ENCODE measurements at places on chromosomes 2 and 18. TPM values are rescaled to one million over a fixed set of nuclear protein-coding genes. Genes with fewer than 3 reads are reported as not detected.

DNA sequence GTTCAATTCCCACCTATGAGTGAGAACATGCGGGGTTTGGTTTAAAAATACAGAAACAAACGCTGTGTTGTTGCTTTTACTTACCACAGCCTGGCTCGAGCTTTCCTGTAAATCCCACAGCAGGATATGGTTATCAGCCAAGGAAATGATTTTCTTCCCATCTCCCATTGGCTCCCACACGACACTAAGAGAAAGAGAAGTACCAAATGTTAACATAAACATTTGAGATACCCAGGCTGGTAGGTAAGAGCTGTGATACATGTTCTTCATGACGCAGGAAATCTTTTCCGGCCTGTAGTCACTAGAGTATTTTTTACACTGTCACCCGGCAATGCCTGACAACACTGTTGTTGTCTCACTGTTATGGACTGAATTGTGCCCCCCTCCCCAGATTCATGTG, 163.6 kb downstream of the EIPR1 start:
- peaks cover 8% of the 10 kb centered on the region for H3K36me3 ChIP-seq
- no peaks in the 10 kb centered on the region for H3K27me3 ChIP-seq

GRCh38 chr2:101782427-101782792, 84.9 kb downstream of the MAP4K4 start:
- H3K4me3 ChIP-seq = no peak overlapping the region
- no peak for DNase-seq
- no peaks in the 10 kb centered on the region for H3K27me3 ChIP-seq

SPATA3 gene
- total RNA-seq = not detected

AMER3 gene
- not detected for total RNA-seq

DNA sequence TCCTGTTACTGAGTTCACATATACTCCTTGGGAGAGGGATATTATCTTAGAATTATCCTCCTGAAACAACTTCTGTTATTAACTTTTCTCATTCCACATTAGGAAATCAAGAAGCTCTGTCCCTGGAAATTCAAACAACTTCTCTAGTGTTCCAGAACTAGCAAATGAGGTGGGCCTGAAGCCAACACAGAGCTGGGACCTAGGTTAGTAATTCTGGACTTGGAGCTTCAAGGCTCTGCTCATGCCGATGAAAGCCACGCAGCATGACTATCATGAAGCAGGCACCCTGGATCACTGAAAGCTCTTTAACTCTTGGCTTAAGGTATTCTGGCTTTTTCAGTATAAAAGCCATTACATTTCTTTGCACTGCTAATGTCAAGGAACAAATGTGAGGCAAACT, 242.7 kb downstream of the TGIF1 start:
- H3K27me3 ChIP-seq = peaks cover 6% of the 10 kb centered on the region
- DNase-seq = no peak
- no peak overlapping the region for H3K27ac ChIP-seq
- H3K4me1 ChIP-seq = no peaks in the 10 kb centered on the region
- H3K4me3 ChIP-seq = no peak overlapping the region

DNA sequence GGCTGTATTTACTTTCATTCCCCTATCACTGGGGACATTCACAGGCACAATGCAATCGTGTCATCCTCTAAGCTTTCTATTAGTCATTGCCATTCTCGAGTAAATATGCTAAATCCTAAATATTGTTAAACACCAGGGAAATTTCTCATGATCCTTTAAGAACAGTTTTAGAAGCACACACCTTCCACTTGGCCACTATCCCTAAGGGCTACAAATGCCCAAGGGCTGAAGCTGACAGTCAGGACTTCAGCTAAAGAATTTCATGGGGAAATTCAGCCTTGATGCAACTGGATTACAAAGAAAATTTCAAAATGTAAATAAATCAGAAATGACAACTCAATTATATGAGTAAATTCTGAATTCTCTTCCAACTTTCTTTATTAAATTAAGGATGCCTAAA, 163.1 kb upstream of the PID1 start:
- no peak for DNase-seq
- H3K27ac ChIP-seq = no peak overlapping the region
- no peaks in the 10 kb centered on the region for H3K4me1 ChIP-seq

KIAA2012 gene
- not detected for total RNA-seq

GRCh38 chr2:204583773-204584172, 38.5 kb downstream of the PARD3B start:
- H3K36me3 ChIP-seq = no peaks in the 10 kb centered on the region
- no peak for DNase-seq
- H3K4me3 ChIP-seq = no peak overlapping the region
- no peaks in the 10 kb centered on the region for H3K4me1 ChIP-seq
- no peak overlapping the region for H3K27ac ChIP-seq

Data from activated CD8-positive, alpha-beta T cell treated with anti-CD3 and anti-CD28 coated beads, Interleukin-2, amount 10 ng/mL, durations not matched to agents 7 days and 5 days (primary cell).